ENCODE measurements at places on chromosomes 16 and 17.

DNA sequence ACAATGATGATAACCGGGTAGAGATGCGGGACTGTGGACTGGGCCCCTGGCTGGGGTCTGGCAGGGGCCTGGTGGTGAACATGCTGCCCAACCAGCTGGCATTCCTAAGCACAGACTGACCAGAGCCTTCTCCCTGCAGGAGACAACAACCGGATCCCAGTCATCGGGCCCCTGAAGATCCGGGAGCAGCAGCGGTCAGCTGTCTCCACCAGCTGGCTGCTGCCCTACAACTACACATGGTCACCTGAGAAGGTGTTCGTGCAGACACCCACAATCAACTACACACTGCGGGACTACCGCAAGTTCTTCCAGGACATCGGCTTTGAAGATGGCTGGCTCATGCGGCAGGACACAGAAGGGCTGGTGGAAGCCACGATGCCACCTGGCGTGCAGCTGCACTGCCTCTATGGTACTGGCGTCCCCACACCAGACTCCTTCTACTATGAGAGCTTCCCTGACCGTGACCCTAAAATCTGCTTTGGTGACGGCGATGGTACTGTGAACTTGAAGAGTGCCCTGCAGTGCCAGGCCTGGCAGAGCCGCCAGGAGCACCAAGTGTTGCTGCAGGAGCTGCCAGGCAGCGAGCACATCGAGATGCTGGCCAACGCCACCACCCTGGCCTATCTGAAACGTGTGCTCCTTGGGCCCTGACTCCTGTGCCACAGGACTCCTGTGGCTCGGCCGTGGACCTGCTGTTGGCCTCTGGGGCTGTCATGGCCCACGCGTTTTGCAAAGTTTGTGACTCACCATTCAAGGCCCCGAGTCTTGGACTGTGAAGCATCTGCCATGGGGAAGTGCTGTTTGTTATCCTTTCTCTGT, 5.1 kb upstream of the SLC7A6 start:
- no peak for DNase-seq

DNA sequence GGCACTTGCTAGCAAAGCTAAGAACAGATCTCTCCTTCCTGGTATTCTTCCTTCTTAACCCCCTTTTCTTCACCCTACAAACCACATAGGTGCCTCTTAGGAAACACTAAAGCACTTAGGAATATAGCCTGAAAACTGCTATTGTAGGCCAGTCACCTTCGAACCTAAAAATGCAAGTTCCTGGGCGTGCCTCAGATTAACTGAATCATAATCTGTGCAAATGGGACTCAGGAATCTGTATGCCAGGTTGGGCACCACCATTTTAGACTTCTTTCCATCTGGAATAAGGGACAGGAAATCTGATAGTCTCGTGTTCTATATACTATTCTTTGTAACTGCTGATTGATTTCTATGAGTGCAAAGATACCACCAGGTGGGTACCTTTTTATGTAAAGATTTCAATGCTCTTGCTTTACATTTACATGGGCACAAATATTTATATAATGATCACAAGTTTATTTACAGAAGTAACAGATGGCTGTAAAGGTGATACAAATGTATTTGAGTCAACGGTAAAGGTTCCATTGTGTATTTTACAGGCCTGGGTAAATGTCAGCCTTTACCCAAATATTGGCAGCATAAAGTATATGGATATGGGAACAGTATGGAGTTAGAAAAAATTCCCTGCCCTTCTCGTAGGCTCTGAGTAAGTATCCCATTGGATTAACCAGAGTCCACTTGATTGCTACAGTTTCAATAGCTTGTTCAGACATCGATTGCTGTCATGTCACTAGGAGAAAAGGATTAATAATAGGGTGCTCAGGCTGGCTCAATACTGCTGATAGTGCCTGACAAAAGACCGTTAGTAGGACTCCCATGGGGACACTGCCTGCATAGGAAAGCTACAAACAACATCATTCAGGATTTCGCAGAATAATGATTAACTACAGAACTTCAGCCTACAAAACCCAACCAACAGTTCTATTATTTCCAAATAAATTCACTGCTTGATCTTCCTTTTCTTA, 124.7 kb downstream of the SNX11 start:
- DNase-seq, result no peak

DNA sequence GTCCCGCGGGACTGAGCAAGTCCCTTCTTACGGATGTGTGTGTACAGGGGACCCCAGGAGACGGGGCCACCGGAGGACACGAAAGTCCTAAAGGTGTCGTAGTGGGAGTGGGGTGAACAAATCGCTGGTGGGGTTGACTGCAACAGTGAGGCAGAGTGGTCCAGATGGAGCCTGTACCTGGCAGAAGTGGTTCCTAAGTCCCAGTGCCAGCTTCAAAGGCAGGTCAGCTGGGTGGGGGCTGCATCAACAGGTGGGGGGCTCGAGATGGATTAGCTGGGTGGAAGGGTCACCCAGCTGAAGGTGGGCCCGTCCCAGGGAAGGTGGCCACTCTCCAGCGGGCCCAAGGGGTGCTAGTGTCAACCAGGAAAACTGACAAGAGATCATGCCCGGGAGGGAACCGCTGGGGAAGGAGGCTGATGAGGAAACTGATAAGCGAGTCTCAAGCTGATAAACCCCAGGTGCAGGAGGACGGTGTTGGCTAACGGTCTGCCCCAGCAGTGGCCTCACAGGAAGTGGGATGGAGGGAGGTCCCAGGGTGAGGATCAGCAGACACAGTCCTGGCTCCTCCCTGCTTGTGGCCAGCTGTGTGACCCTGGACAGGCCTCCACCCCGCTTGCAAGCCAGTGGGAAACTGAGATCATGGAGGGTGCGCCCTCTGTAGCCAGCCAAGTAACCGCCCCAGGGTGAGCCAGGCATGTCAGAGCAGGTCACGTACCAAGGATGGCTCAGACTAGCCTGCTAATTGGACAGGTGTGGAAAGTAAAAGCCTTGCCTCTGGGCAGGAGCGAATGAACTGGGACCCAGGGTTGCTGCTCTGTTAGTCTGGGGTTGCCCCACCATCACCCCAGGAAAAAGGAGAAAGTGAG, 1.0 kb downstream of the ORAI3 start:
- DNase-seq, result peak; percentile 28

- DNase-seq, result no peak
Measured at GRCh38 chr17:52145476-52145875, 13.0 kb downstream of the CA10 start.

DNA sequence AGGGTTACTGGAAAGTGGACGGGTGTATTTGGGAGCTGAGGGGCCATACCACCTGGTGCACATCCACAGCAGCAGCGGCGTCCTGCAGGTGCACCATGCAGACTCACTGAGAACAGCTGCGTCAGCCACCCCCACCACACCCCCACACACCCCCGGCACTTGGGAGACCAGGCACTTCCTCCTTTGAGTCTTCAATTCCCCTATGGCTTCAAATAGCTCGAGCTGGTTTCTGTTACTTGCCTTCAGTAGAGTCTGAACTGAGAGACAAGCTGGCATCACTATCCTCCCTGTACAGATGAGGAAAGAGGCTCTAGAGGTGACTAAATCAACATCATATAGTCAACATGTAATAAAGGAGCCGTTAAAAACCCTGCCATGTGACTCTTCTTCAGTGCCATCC, 15.4 kb downstream of the CUEDC1 start:
- DNase-seq, result peak; percentile 22

GRCh38 chr17:77111934-77112296, 28.9 kb upstream of the SEC14L1 start:
- DNase-seq, result no peak

- DNase-seq, result no peak
Measured at GRCh38 chr16:24493821-24494220, 45.5 kb upstream of the RBBP6 start.

DNA sequence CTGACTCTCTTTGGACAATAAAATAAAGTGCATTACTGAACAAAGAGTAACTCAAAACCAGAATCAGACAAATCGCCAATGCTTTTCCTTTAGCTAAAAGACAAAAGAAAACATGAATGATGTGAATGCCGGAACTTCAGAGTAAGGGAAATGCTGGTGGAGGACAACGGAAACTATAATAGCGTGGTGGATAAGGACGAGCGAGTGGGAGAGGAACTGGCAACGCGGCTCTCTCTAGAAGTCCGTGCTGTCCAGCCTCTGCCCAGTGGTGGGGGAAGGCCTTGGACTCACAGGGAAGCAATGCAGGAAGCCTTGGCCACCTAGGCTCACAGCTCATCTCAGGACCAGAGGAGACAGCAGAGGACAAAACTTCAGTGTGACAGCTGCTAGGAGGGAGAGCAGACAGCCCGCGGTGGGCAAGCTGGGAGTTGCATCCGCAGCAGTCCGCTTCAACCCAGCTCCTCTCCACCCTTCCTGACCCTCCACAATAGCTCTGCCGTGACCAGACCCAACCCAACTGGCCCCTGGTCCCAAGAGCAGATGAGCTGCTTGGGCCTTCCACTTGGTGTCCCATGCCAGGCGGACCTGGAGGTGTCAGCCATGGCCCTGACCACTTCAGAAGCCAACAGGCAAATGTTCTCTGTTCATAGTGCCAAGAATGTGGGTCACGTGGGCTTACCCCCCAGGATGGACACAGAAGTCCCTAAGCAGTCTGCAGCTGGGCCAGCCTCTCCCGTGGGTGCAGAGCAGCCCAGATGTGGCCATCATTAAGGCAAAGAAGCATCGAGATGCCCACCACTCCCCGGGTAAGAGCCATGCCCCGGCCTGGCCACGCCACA, 5.3 kb upstream of the FAAP100 start:
- no peak for DNase-seq

- DNase-seq, result no peak
Measured at GRCh38 chr16:85812031-85812807, 12.7 kb downstream of the COX4I1 start.

GRCh38 chr17:69853541-69854224, 221.3 kb upstream of the KCNJ16 start:
- DNase-seq, result no peak

DNA sequence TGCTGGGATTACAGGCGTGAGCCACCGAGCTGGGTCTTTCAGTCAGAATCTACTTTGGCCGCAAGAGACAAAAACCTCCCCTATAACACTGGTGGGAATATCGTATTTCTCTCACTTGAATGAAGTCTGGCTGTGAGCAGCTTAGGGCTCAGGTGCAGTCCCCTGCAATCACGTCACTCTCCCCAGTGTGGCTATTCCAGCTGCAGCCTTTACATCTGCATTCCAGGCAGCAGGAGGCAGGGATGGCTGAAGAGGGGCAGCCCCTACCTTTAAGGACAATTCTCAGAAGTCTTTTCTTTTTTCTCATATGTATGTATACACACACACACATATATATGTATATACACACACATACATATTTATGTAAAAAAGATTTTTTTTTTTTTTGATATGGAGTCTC, 3.0 kb downstream of the DEF8 start:
- DNase-seq, result no peak

DNA sequence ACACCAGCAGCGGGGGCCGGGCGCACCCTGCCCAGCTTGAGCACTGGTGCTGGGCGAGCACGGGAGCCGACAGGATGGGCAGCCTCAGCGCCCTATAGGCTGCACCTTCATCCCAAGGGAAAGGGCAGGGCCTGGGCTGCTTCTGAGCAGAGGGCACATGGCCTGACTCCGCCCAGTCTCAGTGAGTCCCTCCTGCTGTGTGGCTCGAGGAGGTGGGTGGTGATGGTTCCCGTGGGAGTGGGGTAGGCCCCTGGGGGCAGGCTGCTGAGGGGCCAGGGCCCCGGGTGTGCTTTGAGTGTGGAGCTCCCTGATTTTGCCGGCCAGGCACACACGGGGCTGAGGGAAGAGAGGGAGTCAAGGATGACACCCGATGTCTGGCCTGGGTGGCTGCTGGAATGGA, 37.9 kb downstream of the TSC2 start:
- DNase-seq, result no peak

- no peak for DNase-seq
Measured at GRCh38 chr17:68568581-68568980, 32.6 kb downstream of the FAM20A start.

GRCh38 chr17:38671939-38672720, 2.6 kb downstream of the EPOP start:
- DNase-seq, result no peak

DNA sequence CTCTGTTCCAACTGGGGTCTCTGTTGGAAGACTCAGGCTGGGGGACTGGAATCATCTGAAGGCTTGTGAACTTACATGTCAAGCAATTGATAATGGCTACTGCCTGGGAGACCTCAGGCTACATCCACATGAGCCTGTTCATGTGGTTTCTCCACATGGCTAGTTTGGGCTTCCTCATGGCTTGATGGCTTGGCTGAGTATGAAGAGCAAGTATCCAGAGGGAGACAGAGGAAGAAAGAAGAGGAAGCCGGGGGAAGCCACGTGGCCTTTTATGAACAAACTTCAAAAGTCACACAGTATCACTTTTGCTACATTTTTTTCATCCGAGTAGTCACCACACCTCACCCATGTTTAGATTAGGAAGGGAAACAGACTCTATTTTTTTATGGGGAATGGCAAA, 158.9 kb downstream of the TRIM37 start:
- DNase-seq, result no peak

GRCh38 chr17:67629971-67630320, 87.8 kb upstream of the NOL11 start:
- DNase-seq, result peak; percentile 78

DNA sequence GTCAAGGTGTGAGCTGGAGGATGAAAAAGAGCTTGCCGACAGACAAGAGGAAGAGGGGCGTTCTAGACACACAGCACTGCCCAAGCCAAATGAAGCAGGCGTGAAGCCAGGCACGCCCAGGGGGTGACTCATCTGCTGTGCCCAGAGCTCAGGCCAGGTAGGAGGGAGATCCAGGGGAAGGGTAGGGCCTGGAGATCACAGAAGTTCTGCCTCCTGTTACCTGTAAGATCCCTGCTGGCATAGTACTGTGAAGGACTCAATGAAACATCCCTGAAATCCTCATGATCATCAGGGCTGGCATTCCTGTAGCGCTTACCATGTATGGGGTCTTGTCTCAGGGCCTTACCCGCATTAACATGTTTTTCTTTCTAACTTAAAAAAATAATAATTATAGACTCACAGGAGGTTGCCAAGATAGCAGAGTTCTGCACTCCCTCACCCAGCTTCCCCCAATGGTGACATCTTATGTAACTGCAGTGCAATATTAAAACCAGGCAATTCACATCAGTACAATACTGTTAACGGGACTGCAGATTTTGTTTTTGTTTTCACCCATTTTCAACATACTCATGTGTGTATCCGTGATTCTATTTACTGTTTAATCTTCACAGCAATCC, 158.6 kb downstream of the XYLT1 start:
- no peak for DNase-seq

DNA sequence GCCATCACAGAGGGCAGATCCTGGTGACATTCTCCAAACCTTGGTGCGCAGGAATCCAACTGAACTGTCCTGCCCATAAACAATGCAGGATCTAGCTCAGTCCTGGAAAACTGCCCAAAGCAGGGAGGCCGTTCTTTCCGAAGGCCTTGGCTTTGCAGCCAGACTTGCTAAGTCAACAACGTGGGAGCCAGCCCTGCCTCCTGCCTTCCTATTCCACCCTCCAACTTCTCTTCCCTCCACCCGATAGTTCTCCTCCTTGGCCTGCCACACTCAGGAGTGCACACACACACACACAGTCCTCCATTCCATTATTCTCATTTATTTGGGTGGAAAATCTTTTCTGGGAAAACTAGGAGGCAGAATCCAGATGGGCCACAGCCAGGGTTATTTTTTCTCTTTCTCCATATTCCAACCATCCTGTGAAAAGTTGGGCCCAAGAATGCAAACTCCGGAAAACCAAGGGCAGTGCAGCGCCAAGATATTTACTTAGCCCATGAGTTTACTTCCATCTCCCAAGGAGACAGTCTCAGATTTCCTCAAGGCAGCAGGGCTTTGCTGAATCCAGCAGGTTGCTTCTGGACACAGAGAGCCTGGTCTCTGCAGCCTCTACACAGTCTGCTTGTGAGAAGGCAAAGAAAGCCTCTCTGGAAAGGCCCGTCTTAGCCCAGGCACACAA, 15.8 kb downstream of the COPRS start:
- DNase-seq, result no peak

Measured in DMS79 (cell line).